ENCODE measurements at places on chromosomes 2 and 18.
A peak's percentile ranks its signal among the peaks of the same experiment; 100 is the strongest.

DNA sequence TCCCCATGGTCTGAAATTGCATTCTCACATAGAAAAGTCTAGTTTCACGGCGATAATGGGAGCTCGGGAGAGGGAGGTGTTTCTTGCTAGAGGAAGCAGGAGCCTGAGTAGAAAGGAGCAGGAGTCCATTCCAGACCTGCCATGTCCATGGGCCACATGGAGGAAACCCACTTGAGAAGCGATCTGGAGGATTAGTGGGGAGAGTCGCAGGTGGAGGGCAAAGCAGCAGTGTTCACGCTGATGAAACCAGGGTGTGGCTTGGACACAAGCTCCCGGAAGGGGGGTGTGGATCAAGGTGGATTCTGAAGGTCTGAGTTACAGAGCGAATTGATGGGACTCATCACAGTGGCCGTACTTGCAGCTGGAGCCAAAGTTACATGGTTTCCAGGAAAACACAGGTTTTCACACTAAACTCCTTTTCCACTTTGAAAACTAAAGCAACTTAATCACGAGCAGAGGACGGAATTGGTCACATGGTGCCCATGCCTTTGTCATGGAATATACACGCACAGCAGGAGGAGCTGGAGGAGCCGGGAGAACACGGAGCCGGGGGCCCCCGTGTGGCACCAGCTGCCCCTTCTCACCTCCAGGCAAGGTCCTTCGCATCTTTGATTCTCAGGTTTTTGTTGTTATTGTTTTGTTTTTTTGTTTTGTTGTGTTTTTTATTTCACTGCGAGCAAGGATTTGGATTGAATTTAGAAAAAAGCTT, 255.1 kb upstream of the MYT1L start:
- DNase-seq = no peak

DNA sequence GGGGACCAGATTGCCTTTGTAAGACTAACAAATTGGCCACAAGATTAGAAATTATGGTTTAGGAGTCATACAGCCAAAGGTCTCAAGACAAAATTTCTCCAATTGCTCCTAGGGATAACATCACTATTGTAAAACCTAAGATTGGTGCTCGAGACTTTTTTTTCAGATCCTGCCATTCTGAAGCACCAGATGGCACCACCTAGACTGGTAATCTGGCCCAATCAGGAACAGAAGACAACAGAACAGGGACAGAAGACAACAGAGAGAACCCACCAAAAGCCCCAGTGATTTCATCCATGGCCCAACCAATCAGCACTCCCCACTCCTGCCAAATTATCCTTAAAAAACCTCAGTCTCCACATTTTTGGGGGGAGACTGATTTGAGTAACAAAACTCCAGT, 66.8 kb downstream of the LINC00305 start:
- no peak for DNase-seq

GRCh38 chr18:13370995-13371625, 152.6 kb downstream of the LDLRAD4 start:
- no peak for DNase-seq

DNA sequence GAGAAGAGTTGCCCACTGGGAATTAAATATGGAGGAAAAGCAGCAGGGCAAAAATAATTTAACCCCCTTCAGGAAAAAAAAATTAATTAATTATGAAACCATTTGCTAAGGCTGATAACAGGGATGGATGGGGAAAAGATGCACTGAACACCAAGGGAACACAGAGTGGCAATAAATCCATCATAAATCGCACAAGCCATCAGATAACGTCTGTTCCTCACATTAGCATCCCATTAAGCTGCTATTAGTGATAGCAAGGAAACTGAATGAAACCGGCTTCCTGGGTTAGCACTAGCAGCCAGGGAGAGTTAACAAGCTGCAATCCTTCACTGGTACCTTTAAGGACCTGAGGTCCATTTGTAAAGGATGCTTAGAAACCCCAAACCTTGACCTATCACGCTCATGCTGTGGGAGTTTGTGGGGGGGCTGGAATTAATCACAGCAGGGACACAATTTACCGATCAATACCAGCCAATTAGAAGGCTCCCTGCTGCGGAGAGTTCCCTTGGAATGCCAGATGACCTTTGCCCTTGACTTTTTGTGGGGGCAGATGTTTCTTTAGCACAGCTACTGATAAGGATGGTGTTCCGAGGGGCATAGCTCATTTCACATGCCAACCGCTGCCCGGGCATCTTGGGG, 175.5 kb upstream of the KLF7 start:
- DNase-seq = no peak

DNA sequence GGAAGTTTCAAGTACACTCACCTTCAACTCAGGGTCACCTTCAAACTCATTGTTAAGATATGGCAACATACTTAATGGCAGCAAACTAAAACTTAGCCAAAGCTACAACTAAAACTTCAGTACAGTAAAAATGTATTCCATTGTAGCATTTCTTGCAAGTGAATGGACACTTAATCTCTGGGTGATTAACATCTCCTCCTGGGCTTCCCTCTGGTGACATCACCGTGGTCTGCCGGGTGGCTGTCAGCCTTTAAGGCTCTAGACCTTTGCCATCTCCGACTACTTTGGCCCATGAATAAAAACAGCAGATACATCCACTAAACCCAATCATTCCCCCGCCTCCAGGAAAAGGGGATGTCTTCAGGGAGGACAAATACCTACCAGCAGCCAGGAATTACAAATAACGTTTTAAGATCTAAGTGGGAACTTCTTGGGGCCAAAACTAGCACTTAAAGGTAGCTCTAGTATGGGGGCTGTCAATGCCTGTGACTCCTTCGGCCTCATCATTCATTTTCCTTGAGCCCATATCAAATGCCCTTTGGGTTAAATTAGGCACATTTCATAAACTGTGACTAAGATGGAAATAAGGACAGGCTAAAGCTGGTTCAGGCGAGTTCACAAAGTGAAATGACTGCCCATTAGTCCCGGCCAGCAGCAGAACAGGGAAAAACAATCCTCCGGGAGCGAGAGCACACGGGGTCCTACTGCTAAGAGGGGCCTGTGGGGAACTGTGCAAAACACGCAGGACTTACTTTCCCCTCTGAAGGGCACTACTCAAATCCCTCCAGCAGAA, 1.1 kb downstream of the TFCP2L1 start:
- DNase-seq = no peak

DNA sequence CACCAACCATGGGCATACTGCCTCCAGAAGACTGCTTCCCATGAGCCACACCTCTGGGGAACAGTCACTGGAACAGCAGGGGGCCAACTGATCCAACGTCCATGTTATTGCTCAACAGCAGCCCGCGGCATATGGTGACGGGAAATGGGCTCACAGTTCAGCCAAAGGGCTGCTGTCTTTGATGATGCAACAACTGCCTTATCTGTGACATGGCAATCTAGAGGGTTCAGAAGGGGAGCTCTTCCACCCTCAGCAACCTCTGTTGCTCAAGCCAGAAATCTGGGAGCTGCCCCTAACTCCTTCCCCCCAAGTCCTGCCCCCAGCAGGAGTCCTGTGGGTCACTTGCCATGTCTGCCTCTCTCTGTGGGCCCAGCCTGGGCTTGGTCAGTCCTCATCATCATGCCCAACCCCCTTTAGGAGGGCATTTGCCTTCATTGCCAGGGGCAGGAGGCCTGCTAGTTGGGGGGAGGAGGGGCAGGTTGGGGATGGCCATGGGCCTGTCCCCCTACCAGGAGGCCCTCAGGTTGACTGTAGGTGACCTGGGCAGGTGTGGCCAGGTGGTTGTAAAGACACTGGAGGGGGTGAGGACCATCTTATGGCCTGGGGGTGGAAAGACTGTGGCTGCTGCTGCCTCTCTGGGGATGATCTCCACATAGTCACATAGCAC, 212.9 kb downstream of the CYP26B1 start:
- DNase-seq = no peak

- peak; percentile 83 for DNase-seq
Observed at GRCh38 chr18:13235981-13236380, 17.4 kb downstream of the LDLRAD4 start.

DNA sequence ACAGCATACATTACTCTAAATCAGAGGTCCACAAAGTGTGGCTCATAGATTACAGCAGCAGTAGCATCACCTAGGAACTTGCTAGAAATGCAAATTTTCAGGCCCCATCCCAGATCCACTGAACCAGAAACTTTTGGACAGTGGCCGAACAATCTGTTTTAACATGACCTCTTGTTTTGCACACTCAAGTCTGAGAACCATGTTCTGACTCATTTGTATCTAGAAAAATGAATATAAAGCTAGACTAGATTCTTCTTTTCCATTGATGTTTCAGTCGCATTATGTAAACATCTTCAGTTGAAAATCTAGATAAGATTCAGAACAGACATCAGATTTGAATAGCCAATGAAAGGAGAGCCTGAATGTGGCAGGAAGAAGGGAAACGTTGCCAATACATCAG, 608.8 kb downstream of the LRP1B start:
- no peak for DNase-seq

- DNase-seq = no peak
Observed at GRCh38 chr2:31996571-31997150, 14.1 kb downstream of the MEMO1 start.

- no peak for DNase-seq
Observed at GRCh38 chr2:67965246-67965645, 97.6 kb downstream of the C1D start.

DNA sequence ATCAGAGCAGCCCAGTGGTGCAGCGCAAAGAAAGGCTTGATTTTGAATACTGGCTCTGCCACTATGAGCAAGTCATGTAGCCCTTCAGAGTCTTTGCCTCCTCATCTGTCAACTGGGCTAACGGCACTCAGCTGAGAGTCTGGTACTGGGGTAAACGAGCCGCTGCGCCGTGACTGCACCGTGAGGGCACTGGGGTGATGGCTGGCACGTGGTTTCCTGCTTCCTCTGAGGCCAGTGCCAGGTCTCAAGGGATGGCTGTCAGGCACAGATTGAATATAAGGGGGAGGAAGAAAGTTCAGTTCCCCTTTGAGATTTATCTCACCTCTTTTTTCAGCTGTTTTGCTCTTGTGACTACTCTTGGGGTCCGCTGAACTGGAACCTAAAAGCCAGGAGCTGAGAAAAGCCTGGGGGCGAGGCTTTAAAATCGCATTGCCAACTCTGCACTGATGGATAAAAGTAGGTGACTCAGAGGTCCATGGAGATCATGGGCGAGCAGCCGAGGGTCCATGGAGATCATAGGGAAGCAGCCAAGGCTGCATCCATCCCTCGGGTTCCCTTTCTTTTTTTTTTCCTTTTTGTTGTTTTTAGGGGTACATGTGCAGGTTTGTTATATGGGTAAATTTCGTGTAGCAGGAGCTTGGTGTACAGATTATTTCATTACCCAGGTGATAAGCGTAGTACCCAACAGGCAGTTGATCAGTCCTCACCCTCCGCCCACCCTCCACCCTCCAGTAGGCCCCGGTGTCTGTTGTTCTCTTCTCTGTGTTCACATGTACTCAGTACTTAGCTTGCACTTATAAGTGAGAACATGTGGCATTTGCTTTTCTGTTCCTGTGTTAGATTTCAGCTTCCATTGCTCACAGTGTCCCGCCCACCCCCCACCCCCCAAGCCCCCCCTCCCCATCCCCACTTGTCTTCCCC, 114.3 kb downstream of the SPP2 start:
- no peak for DNase-seq

- DNase-seq = no peak
Observed at GRCh38 chr2:239329972-239330572, 70.7 kb downstream of the HDAC4 start.

DNA sequence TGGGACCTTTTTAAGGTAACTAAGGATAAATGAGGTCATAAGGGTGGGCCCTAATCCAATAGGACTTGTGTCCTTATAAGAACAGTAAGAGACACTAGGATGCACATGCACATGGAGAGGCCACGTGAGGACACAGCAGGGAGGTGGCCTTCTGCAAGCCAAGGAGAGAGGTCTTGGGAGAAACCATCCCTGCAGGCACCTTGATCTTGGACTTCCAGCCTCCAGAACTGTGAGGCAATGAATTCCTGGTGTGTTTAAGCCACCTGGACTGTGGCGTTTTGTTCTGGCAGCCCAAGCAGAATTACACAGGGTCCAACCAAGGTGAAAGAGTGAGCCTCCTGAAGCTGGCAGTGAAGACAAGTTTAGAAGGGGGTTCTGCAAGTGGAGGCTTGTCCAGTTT, 89.6 kb upstream of the IL1R2 start:
- no peak for DNase-seq

GRCh38 chr18:70553936-70554260, 265.1 kb downstream of the SOCS6 start:
- DNase-seq = peak; percentile 71

DNA sequence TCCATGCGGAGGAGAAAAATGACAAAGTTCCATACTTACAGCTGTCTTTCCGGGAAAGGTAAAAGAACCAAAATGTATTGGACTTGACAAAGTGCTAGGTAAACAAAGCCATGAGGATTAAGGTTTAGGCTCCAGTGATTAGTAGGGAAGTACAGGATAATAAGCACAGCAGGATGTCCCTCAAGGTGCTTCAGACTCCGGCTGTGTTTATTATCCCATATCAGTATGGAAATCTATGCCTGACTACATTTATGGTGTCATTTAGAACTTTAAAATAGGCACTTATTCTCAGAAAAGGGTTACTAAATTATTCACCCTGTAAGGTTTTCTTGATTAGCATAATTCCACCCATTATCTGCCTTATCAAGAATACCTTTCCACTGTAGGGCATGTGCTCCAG, 136.3 kb upstream of the CCDC68 start:
- DNase-seq = no peak

GRCh38 chr2:239153806-239154591, 246.8 kb downstream of the HDAC4 start:
- DNase-seq = peak; percentile 64

GRCh38 chr2:183248866-183249567, 124.8 kb downstream of the NUP35 start:
- DNase-seq = peak; percentile 48

GRCh38 chr18:48859311-48860268, 91.2 kb downstream of the SMAD7 start:
- peak; percentile 85 for DNase-seq

- no peak for DNase-seq
Observed at GRCh38 chr2:229930656-229931055, 8.4 kb downstream of the FBXO36 start.

All from cerebellum (tissue), 4 donors.